CMK (cell line): ENCODE measurements at places on chromosomes 11 and 22.

- no peak for DNase-seq
Measured at GRCh38 chr11:74543991-74544390, 48.4 kb upstream of the POLD3 start.

GRCh38 chr11:75731095-75731494, 13.5 kb downstream of the MOGAT2 start:
- DNase-seq: no peak

DNA sequence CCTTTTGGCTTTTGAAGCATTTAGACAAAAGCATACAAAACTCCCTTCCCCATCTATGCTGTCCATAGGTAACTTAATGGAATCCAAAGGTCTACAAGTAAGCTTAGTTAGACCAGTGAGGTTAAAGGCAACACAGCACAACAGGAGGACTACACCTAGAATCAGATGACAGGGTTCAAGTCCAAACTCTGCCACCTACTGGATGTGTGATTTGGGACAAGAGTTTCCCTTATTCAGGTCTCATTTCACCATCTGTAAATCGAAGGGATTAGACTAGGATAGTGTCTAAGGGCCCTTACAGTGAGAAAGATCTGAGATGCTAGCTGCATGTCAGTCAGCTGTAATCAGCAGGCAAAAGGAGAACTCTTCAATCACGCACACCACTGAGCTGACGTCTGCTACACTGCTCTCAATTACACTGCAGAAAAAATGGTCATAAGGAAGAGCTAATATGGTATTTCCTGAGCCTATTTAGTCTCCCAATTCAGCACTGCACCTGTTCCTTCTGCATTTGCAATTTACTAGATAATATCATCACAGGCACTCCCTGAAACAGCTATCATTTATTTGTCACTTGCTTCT, 82.2 kb downstream of the SERGEF start:
- DNase-seq: no peak

DNA sequence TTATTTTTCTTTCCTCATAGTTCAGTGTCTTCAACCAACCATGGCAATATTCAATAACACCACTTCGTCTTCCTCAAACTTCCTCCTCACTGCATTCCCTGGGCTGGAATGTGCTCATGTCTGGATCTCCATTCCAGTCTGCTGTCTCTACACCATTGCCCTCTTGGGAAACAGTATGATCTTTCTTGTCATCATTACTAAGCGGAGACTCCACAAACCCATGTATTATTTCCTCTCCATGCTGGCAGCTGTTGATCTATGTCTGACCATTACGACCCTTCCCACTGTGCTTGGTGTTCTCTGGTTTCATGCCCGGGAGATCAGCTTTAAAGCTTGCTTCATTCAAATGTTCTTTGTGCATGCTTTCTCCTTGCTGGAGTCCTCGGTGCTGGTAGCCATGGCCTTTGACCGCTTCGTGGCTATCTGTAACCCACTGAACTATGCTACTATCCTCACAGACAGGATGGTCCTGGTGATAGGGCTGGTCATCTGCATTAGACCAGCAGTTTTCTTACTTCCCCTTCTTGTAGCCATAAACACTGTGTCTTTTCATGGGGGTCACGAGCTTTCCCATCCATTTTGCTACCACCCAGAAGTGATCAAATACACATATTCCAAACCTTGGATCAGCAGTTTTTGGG, at the start of gene OR51T1:
Gene OR51T1, plus strand, starts transcription at position 41 of the 641 bp plus-strand sequence. Its CDS starts 0 bp downstream, at position 41.
- no peak for DNase-seq

DNA sequence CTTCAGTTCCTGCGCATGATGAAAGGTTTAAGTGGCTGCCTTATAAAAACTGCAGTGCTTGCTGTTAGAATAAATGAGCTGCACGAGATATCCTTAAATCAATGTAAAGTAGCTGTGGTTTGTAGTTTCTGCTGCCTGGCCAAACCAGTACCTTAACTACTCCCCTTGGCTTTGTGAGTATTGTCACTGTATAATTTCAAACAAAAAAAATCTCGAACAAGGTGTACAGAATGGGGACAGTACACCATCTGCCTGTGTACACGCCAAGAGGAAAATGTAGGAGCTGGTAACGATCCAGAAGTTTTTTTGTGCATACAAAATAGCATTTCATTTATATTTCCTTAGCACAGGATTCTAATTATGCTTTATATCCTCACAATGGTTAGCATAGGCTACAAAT, 20.6 kb upstream of the NDUFC2 start:
- DNase-seq: no peak

GRCh38 chr11:80469871-80470270, 1029.0 kb upstream of the TENM4 start:
- no peak for DNase-seq

GRCh38 chr11:33778675-33779074, 4.4 kb upstream of the FBXO3 start:
- no peak for DNase-seq

GRCh38 chr11:121282386-121282785, 10.2 kb upstream of the SC5D start:
- DNase-seq: no peak

GRCh38 chr22:36238373-36239149, 766 bp downstream of the APOL2 start:
- no peak for DNase-seq

- no peak for DNase-seq
Measured at GRCh38 chr11:127274328-127274676, 273.7 kb upstream of the KIRREL3 start.

DNA sequence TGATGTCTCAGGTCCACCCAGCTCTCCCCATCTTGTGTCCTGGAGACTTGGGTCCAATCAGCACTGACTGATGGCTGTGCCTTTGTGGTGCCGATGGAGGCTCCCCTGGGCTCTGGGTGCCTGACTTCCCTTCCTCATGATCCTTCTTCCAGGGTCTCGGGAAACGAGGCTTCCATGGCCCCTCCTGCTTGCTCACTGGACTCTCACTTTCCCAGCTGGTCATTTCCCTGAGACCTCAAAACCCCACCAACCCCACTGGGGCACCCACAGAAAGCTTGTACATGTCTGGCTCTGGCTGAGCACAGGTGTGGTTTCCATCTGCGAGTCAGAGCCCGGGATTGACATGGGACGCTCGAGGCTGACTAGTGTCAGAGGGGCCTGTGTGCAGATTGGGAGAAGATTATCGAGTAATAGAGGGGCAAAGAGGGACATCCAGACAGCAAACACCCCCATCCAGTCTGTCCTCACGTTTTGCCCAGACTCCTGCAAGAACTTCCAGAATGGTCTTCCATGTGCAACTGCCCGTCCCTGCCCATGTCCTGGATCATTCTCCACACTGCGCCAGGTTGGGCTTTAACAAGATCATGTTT, 15.1 kb downstream of the APOL1 start:
- no peak for DNase-seq

GRCh38 chr11:134291196-134291595, 15.0 kb downstream of the GLB1L3 start:
- DNase-seq: no peak

- no peak for DNase-seq
Measured at GRCh38 chr11:72684236-72684912, 10.2 kb upstream of the PDE2A start.
